ENCODE measurements at places on chromosomes 2 and 18. TPM values are rescaled to one million over a fixed set of nuclear protein-coding genes. Genes with fewer than 3 reads are reported as not detected.

ARL4C gene
- total RNA-seq, result 3.8 TPM

SLC19A3 gene
- not detected for total RNA-seq

TUBA4B gene
- not detected for total RNA-seq

PTPRN gene
- not detected for total RNA-seq

LYG1 gene
- 0.22 TPM for total RNA-seq

PLGLB1 gene
- 1.4 TPM for total RNA-seq

ME2 gene
- total RNA-seq, result 28.8 TPM

SCN1A gene
- total RNA-seq, result not detected

SLC35F6 gene
- total RNA-seq, result 23.1 TPM

FEZ2 gene
- total RNA-seq, result 54.2 TPM

RAB6D gene
- total RNA-seq, result not detected

IKZF2 gene
- 0.65 TPM for total RNA-seq

SIX2 gene
- total RNA-seq, result not detected

CARF gene
- 3.8 TPM for total RNA-seq

CSRNP3 gene
- 0.44 TPM for total RNA-seq

NRP2 gene
- total RNA-seq, result 137 TPM

UGT1A4 gene
- total RNA-seq, result not detected

NIF3L1 gene
- total RNA-seq, result 11.1 TPM

VWC2L gene
- total RNA-seq, result not detected

FLACC1 gene
- 0.60 TPM for total RNA-seq

MYO7B gene
- under 0.01 TPM for total RNA-seq

ATG9A gene
- total RNA-seq, result 43.3 TPM

CDH2 gene
- total RNA-seq, result 2.2 TPM

GRB14 gene
- 1.2 TPM for total RNA-seq

TET3 gene
- total RNA-seq, result 3.1 TPM

CAD gene
- total RNA-seq, result 24.0 TPM

KLHL41 gene
- total RNA-seq, result 0.20 TPM

LOXHD1 gene
- not detected for total RNA-seq

TMEM169 gene
- 0.40 TPM for total RNA-seq

CXCR1 gene
- not detected for total RNA-seq

EFHD1 gene
- total RNA-seq, result not detected

ASNSD1 gene
- total RNA-seq, result 48.0 TPM

MYL12A gene
- 1,280 TPM for total RNA-seq

RTP5 gene
- not detected for total RNA-seq

CENPA gene
- 7.8 TPM for total RNA-seq

SCG2 gene
- total RNA-seq, result under 0.01 TPM

COL5A2 gene
- total RNA-seq, result 36.5 TPM

TP53I3 gene
- total RNA-seq, result 45.4 TPM

PDCD1 gene
- total RNA-seq, result not detected

SKOR2 gene
- not detected for total RNA-seq

IL36G gene
- total RNA-seq, result not detected

SERPINB3 gene
- total RNA-seq, result not detected

ARHGEF33 gene
- total RNA-seq, result under 0.01 TPM

SERPINB10 gene
- not detected for total RNA-seq

PEX13 gene
- total RNA-seq, result 27.2 TPM

FBXO36 gene
- 0.87 TPM for total RNA-seq

RAMP1 gene
- total RNA-seq, result not detected

MROH2A gene
- total RNA-seq, result not detected

TRIM43 gene
- total RNA-seq, result not detected

PRKAG3 gene
- not detected for total RNA-seq

GPR39 gene
- 0.22 TPM for total RNA-seq

HNMT gene
- total RNA-seq, result 1.4 TPM

MFSD6 gene
- 3.0 TPM for total RNA-seq

GPR55 gene
- not detected for total RNA-seq

MGAT4A gene
- total RNA-seq, result 10.9 TPM

SCYGR4 gene
- not detected for total RNA-seq

DGUOK gene
- 40.5 TPM for total RNA-seq

PCARE gene
- not detected for total RNA-seq

All from lung microvascular endothelial cell (primary cell).